ENCODE measurements at places on chromosomes 3 and 15.

DNA sequence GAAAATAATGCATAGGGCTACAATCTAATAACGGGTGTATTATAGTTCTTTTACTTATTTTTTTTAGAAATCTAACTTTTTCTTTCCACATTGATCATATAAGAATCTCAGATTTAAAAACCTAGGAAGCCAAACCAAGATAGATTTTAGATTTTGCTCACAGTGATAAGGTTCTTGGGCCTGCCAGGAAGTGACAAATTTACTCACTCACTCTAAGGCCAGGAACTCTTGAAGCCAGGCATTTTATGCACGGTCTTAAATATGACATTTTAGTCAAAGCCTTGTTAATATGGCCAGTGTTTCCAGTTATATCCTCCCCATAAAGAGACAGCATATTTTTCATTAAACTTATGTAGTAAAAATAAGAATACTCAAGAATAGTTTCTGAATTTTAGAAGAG, 271.4 kb downstream of the SQOR start:
- no peak for DNase-seq

- DNase-seq = no peak
Observed at GRCh38 chr3:116618930-116619329, 90.6 kb upstream of the TUSC7 start.

GRCh38 chr3:168248383-168249204, 152.9 kb upstream of the GOLIM4 start:
- peak; percentile 15 for DNase-seq

GRCh38 chr15:57306161-57306943, 70.0 kb upstream of the CGNL1 start:
- peak; percentile 60 for DNase-seq

DNA sequence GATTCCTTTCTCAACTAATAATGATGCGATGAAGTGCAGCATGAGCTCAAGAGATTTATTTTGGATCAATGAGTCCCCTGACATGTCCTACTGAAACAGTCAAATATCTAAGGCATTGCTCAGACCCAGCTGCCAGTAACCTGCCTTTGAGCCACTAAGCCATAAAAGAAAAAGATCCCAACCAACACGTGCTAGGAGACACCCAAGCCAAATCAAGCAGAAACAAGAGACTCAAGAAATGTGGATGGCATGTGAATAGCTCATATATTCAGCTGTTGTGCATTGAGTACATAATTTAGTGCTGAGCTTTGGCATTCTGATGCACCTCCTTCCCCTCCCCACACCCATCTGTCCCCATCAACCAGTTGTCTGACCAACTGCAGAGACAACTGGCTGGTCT, 29.2 kb downstream of the GJD2 start:
- peak; percentile 24 for DNase-seq

- no peak for DNase-seq
Observed at GRCh38 chr3:154588831-154589230, 158.8 kb upstream of the GPR149 start.

DNA sequence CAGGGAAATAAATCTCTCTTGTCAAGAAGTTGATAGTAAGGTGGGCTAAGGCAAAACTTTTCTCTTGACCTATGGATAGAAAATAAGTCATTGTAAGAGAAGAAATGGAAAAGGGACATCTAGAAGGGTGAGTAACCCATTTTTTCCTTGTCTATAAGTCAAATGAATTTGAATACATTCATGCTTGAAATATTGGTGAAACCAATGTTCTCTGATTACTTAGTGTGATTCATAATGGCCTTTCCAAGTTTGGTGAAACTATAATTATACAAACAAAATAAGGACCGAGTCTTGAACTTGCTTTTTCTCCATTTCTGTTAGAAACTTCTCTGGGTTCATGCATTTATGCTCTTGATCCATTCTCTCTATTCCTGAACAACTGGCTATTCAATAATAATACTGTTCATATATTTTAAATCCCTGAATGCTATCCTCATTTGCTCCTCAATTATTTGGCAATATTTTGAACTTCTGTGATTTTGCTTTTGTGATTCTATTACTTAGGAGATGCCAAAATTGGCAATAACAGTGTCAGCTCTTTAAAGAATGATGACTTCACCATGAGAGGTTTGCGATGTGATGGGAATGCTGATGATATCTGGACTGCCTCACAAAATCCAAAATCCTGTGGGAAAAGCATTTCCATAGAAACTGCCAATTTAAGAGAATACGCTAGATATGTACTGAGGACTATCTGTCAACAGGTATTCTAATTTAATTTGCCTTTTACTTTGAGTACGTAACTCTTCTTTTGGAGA, 12.3 kb downstream of the P2RY12 start:
- peak; percentile 65 for DNase-seq

DNA sequence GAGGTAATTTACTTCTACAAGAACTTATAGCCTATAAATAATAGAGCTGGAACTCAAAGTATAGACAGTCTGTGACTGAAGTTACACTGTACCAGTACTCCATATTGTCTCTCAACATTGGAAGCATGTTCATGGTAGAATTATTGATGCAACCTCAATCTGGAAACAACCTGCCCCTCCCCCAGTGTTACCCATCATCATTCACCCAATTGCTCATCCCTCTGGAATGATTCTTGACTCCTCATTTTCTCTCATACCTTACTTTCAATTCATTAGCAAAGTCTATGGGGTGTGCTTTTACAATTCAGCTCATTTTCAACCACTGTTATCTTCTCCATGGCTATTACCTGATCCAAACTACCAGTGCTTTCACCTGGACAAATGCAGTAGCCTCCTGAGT, 151.7 kb downstream of the CPNE4 start:
- DNase-seq = peak; percentile 10

GRCh38 chr3:52091586-52092270, 35.4 kb upstream of the DUSP7 start:
- peak; percentile 31 for DNase-seq

DNA sequence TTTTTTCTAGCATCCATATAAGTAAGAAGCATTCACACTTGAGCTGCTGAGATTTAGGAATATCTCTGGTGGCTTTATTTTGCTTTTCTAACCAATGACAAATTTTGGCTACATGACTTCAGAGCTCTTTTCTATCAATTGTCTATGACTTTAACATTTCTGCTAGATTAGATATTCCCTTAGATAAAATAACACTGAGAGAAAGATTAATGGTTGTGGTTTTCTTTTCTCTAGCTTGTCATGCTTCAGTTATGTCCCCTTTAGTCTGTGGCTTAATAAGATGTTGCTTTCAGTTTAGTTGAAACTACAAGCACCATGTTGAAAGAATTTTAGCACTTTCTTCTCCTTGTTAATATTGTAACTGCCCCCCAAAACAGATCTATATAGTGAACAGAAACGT, 665.6 kb upstream of the CCDC54 start:
- DNase-seq = peak; percentile 84

GRCh38 chr3:123193448-123194101, 8.2 kb upstream of the SEC22A start:
- no peak for DNase-seq

DNA sequence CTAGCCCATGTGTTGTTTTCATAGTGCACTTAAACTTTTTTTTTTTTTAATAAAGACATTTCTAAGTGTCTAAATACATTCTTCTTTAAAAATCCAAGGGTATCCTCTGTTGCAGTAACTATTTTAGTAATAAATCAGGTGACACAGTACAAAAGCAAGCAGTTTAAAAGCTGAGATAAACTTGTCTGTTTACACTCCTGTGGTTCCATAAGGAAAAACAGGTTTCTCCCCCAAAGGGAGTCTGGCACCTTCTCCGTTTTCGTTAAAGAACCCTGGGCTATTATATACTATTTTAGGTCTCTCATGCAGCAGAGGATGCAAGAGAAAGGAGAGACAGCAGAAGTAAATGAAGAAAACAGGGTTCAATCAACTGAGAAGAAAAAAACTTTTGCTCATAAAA, 43.2 kb upstream of the TMEM45A start:
- no peak for DNase-seq

DNA sequence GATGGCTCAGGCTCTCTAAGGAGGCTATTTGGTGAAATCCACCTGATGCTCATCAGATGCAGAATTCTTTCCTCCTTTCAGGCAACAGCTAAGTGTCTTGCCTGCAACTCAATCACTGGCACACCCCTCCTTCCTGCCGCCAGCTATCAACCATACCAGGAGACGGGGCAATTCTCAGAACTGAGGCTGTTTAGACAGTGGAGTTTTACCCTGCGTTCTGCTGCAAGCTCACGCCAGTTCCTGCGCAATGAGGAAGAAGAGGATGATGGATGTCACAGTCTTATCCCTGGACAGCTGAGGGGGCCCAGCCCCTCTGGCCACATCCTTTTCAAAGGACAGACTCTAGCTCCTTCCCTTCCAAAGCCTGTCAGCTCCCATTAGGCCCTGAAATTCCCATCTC, 7.0 kb upstream of the MANF start:
- no peak for DNase-seq

DNA sequence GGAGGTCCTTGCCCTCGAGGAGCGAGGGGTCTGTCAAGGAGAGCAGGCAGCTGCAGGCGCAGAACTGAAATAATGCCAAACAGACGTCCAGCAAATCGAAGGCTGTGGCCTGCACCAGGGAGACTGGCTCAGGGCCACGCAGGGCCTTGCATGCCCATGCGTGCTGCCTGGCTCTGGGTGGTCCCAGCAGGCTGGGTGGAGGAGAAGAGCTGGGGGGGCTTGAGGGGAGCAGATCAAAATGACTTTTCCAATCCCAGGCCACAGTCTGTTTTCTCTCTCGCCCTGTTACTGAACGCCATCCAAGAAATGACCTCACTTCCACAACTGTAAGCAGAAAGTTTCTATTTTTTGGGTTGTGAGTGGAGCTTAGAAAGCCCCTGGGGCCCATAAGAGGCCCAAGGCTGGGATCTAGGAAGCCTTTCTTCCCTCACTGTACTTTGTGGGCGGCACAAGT, 96.9 kb upstream of the RPL32 start:
- DNase-seq = peak; percentile 46

- no peak for DNase-seq
Observed at GRCh38 chr3:97883736-97884135, 61.9 kb downstream of the CRYBG3 start.

- DNase-seq = no peak
Observed at GRCh38 chr3:194050782-194051320, 85.1 kb upstream of the HES1 start.

GRCh38 chr3:112097378-112097777, 11.2 kb downstream of the C3orf52 start:
- DNase-seq = peak; percentile 99

GRCh38 chr15:57012556-57012955, 94.1 kb downstream of the TCF12 start:
- no peak for DNase-seq

- no peak for DNase-seq
Observed at GRCh38 chr3:61357902-61358301, 106.7 kb upstream of the FHIT start.

All from fibroblast of skin of right quadriceps (primary cell).